ENCODE measurements at places on chromosomes 12 and 14.

GRCh38 chr12:110639336-110640141 lies 25.6 kb downstream of the TCTN1 start:
- DNase-seq = peak; percentile 34

GRCh38 chr14:53034036-53034435 lies 83.2 kb upstream of the FERMT2 start:
- no peak for DNase-seq

DNA sequence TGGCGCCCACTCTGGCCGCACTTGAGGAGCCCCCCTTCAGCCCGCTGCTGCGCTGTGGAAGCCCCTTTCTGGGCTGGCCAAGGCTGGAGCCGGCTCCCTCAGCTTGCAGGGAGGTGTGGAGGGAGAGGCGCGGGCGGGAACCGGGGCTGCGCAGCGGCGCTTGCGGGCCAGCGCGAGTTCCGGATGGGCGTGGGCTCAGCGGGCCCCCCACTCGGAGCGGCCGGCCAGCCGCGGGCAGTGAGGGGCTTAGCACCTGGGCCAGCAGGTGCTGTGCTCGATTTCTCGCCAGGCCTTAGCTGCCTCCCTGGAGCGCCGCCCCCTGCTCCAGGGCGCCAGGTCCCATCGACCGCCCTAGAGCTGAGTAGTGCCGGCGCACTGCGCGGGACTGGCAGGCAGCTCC lies 8.0 kb upstream of the VWF start:
- no peak for DNase-seq

DNA sequence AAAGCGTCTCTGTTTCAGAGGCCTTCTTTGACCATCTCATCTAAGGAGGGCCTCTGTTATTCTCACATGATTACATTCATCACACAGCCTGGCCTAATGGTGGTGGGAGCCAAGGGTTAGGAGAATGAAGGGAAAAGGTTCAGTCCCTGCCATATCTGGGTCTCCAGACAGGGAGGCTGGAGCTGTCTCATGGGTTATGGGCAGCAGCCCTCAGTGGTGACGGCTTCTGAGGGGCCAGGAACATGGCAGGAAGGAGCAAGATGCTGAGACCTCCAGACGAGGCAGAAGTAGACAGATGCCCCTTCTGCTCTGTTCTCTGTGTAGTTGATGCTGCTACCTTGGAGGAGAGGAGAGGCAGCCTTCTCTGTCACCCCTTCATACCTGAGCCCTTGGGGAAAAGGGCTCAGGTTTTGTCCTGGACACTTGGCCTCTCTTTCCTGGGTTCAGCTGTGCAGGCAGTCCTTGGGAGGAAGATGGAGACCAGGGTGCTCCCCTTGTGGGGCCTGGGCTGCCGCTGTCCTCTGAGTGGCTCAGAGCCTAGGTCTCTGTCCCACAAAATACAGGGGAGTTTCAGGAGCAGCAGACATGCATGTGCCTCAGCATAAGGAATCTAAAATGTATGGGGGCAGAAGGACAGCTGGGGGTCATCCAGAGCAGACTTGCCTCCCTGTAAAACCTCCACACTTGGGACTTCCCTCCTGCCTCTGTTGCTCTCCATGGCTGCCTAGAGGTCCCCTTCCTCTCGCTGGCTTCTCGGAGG lies 3.6 kb downstream of the IFI27L2 start:
- DNase-seq = no peak

GRCh38 chr12:96233939-96234461 lies 39.8 kb downstream of the ELK3 start:
- DNase-seq = peak; percentile 95

- peak; percentile 26 for DNase-seq
Measured at GRCh38 chr12:26471560-26471959, 276.2 kb downstream of the SSPN start.

- no peak for DNase-seq
Measured at GRCh38 chr14:65415613-65416012, 3.1 kb downstream of the FUT8 start.

DNA sequence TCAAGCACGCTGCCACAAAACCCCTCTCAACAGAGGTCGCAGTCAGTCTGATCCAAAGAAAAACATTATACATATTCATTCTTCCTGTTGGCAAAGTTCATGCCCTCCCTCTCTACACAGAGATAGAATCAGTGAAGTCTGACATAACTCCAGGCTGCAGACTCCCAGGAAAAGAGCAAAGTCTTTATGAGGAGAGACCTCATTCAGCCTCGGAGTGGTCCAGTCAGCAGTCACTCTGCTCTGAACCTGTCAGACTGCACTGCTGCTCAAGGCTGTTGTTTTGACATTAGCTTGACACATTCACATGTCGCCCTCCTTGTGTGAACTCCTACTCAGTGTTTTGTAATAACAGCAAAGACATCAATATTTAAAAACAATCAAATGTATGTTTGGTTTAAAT lies 241.2 kb upstream of the G2E3 start:
- DNase-seq = no peak

DNA sequence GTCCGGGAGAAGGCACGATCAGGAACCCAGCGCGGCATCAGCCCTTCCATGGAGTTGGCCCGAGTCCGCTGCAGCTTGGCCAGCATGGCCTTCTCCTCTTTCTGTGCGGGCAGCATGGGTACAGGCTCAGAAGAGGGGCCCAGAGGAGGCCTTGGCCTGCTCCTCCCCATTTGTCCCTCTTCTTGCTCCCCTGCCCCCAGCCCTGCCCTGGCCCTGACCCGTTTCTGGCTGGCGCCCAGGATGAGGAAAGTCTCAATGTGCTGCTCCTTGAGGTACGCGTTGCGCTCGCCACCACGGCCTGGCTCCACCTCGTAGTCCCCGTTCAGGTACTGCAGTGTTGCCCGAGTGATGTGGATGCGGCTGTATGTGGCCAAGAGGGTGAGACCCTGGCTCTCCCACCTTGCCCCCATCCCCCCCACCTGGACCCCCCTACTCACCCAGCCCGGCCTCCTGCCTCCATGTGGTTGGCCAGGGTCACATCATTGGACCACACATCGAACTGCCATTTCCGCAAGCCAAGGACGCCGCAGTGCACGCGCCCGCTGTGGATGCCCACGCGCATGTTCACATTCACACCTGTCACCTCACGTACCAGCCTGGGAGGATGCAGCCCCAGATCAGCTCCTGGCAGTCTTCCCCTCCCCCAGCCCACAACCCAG lies 12.8 kb downstream of the ADCY6 start:
- no peak for DNase-seq

All from astrocyte of the cerebellum (primary cell).